ENCODE measurements at places on chromosomes 12 and 14. TPM values are rescaled to one million over a fixed set of nuclear protein-coding genes. Genes with fewer than 3 reads are reported as not detected.

DNA sequence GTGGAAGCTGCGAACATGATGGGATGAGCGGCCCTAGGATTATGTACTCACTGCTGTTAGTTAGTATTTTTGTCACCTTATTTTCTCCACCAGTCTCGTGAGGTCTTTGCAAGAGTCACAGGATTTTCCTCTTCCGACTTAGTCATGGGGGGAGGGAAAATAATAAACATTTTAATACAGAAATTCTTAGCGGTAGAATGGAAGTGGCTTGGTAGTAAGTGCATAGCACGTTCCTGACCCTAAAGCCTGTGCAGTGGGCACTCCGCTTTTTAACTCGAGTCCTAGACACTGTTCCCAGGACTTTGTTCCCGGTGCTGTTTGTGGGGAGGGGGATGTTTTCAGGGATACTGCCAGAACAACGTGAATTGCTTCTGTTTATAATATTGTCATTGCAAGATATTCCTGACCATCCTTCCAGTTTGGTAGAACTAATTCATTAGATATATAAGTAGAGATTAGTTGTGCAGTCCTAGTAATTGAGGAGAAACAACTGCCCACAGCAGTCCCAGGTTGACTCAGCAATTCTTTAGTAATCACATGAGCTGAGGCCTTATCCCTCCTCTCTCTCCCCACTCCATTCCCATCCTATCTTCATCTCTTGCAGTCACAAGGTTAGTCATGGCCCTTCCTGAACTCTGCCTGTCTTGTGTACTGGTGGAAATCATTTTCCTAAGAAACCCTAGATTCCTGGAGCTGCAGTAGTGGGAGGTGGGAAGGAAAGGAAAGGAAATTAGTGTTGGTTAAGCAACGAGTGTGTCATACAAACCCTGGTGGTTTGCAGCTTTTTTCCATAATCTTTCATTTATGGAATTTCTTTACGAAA is 799 bp downstream of the SLC38A6 start:
- no peaks in the 10 kb centered on the region for H3K36me3 ChIP-seq
- peak overlapping the region; percentile 71 for H3K27ac ChIP-seq
- peak; percentile 16 for DNase-seq
- H3K4me3 ChIP-seq = peak overlapping the region; percentile 76

SLC6A13 gene
- 12.5 TPM for total RNA-seq

- peaks cover 5% of the 10 kb centered on the region for H3K4me1 ChIP-seq
- H3K4me3 ChIP-seq = peak overlapping the region; percentile 50
- H3K27ac ChIP-seq = no peak overlapping the region
- no peaks in the 10 kb centered on the region for H3K27me3 ChIP-seq
- H3K36me3 ChIP-seq = no peaks in the 10 kb centered on the region
- DNase-seq = no peak
Observed at GRCh38 chr12:102956738-102957327, 641 bp upstream of the ASCL1 start.

ABCC9 gene
- total RNA-seq = 2.3 TPM

EP400 gene
- 83.0 TPM for total RNA-seq

DNA sequence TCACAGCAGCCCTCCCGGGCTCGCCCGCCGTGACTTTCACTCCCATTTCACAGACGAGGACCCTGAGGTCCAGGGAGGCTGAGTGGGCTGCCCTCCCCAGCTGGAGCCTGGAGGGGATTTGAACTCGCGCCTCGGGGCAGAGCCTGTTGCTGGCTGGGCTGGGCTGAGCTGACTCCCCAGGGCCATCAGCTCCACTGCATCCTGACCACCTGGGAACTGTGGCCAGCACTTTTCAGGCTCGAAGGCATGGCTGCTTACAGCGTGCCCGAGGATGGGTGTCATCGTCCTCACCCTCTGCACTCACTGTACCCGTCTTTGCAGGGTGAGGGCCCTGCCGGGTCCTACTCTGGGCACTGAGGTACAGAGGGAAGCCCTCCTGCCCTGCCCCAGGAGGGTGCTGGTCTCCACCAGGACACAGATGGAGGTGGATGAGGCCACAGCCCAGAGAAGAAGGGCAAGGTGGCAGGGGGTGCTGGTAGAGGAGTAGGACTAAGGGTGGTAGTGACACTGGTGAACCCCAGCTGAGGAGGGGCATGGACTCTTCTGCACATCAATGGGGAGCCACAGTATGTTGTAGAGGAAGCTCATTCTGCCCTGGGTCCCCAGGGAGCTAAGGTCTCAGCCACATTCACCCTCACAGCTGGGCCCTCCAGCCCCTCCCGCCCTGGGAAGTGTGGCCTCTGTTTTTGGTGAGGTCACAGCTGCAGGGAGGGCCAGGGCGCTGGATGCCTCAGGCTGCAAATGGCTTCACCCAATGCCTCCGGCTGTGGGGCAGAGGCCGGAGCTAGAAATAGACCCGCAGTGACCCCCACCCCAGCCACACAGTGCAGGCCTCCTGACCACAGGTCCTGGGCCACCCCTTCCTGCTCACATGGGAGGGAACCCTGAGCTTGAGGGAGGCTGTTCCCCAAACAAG is 365.1 kb upstream of the SFSWAP start:
- DNase-seq = no peak
- no peaks in the 10 kb centered on the region for H3K36me3 ChIP-seq
- H3K4me3 ChIP-seq = no peak overlapping the region
- peaks cover 41% of the 10 kb centered on the region for H3K4me1 ChIP-seq
- H3K27me3 ChIP-seq = no peaks in the 10 kb centered on the region
- no peak overlapping the region for H3K27ac ChIP-seq

DNA sequence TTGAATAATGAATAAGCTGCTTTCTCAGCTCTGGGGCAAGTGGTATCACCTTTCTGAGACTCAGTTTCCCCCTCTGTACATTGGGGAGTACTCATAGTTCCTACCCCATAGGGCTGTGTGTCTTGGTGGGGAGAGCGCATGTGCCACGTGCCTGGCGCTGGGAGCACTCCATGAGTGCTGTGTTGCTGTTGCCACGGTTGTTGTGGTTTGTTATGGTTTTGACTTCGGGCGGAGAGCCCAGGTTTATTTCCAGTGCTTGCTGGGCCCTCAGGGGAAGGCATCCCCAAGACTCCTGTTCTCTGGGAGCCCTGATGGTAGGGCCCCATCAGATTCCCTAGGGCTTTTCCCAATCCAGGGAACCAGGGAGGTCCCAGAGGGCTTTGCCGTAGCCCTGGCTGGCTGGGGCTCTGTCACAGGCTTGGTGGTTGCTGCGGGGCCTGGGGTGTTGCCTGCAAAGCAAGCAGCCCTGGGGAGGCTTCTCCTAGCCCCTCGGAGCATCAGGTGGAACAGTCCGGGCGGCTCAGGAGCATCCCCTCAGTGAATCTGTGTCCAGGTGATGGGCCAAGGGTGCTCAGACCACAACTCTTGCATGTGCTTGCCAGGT is 18.6 kb downstream of the SH2B3 start:
- H3K27ac ChIP-seq = no peak overlapping the region
- peaks cover 9% of the 10 kb centered on the region for H3K4me1 ChIP-seq
- no peaks in the 10 kb centered on the region for H3K36me3 ChIP-seq
- no peak for DNase-seq
- H3K27me3 ChIP-seq = no peaks in the 10 kb centered on the region

DNA sequence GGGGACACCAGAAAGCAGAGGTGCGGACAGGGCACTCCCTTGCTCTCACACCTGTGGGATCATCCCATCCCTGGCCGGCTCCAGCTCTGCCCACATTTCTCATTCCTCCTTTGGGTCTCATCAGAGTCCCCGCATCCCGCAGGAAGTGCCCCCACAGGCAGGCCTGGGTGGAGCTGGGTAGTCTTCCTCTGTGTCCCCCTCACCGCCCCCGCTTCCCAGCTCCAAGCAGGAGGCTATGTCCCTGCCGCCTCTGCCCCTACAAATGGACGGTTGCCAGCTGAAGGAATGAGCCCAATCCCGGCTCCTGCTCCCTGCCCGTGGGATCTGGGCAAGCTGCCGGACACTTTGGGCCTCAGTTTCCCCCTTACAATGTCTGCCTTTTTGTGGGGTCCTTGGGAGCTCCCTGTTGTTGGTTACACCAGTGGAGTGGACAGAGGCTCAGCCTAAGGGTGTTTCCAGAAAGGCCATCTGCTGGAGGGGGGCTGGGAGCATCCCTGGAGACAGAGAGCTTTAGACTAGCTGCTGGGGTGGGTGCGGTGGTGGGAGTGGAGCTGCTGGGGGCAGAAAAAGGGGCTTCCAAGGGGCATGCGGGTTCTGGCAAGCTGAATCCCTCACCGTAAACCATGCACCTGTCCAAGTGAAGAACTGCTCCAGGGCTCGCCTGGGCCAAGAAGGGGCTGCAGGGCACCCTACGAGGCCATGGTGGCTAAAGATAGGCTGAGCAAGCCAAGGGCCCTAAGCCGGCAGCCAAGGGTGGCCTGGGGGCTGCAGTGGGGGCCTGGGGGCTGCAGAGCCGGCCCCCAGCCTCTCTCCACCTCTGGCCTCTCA is 7.9 kb upstream of the GPR132 start:
- no peak for DNase-seq
- no peak overlapping the region for H3K4me3 ChIP-seq
- H3K27ac ChIP-seq = no peak overlapping the region
- no peaks in the 10 kb centered on the region for H3K27me3 ChIP-seq
- H3K36me3 ChIP-seq = no peaks in the 10 kb centered on the region

- no peak overlapping the region for H3K4me3 ChIP-seq
- H3K27ac ChIP-seq = no peak overlapping the region
- H3K36me3 ChIP-seq = no peaks in the 10 kb centered on the region
Observed at GRCh38 chr14:89215531-89215930, 201.5 kb downstream of the FOXN3 start.

- H3K4me1 ChIP-seq = no peaks in the 10 kb centered on the region
- H3K36me3 ChIP-seq = no peaks in the 10 kb centered on the region
- DNase-seq = no peak
- H3K27me3 ChIP-seq = no peaks in the 10 kb centered on the region
- H3K4me3 ChIP-seq = no peak overlapping the region
- H3K27ac ChIP-seq = no peak overlapping the region
Observed at GRCh38 chr12:51686727-51687126, 95.7 kb downstream of the SCN8A start.

DNA sequence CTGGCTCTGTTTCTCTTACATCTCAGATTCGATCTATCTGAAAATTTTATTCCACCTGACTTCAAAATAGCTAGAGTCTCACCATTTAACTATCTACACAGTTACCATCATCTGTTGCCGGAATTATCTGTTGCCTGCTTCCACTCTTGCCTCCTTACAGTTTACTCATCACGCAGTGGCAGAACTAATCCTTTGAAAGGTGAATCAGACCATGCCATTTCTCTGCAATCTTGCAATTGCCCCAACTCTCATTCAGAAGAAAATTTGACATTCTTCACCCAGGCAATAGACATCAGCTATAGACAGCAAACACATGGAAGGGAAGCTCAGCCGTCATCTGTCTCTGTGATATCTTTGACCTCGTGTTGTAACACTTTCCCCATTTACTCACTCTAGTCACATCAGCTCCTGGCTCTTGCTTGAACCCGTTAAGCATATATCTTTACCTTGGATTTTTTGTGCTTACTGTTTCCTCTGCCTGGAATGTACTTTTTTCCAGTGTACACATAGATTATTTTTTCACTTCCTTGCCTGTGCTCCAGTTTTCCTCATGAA is 85.5 kb downstream of the PDE3A start:
- no peak for DNase-seq
- no peaks in the 10 kb centered on the region for H3K27me3 ChIP-seq
- H3K27ac ChIP-seq = no peak overlapping the region
- H3K4me1 ChIP-seq = no peaks in the 10 kb centered on the region

GRCh38 chr14:36192530-36192929 is 16.0 kb upstream of the PTCSC3 start:
- no peaks in the 10 kb centered on the region for H3K27me3 ChIP-seq
- no peak for DNase-seq
- H3K4me1 ChIP-seq = no peaks in the 10 kb centered on the region
- H3K27ac ChIP-seq = no peak overlapping the region
- H3K4me3 ChIP-seq = no peak overlapping the region

DNA sequence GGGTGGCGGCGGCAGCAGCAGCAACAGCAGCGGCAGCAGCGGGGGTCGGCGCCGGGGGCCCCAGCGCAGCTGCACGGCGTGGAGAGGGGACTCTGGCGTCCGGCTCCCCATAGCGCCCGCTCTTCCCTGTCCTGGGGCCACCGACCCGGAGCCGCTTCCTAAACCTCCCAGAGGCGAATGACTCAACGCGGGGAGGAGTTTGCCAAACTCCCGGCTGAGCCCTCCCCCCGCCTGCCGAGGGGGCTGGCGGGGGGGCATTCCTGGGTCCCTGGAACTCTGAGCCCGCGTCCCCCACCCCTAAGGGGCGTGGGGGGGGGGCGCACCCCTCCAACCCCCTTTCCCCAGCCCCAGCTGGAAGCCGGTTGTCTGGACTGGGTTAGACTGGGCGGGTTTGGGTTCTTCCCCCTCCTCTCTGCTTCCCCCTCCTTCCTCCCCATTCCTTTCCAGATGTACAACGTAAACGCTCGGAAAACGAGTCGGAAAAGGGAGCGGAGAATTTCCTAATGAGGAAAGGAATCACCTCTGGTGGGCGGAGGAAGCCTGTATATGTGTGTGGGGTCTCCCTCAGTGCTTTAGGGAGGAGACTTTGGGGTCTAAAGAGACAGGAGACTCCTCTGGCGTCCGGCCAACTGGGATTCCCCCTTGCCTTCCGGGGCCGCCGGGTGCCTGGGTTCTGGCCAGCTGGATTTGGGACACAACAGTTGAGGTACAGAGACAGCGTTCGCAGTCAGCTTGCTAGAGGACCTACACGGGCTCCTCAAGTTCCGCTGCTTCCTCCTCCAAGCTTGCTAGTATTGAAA is at the start of gene ITGA5:
Gene ITGA5, minus strand, starts transcription at position 179 of the 800 bp plus-strand sequence. Its CDS starts 68 bp downstream, at position 111.
- no peaks in the 10 kb centered on the region for H3K4me1 ChIP-seq
- DNase-seq = peak; percentile 64
- peak within 1 kb of the TSS; percentile 73 for H3K4me3 ChIP-seq

GRCh38 chr14:33432407-33433023 is 493.8 kb downstream of the NPAS3 start:
- peak; percentile 68 for DNase-seq
- no peak overlapping the region for H3K27ac ChIP-seq
- no peaks in the 10 kb centered on the region for H3K36me3 ChIP-seq
- H3K4me3 ChIP-seq = no peak overlapping the region

ZFP36L1 gene
- total RNA-seq = 301 TPM

DNA sequence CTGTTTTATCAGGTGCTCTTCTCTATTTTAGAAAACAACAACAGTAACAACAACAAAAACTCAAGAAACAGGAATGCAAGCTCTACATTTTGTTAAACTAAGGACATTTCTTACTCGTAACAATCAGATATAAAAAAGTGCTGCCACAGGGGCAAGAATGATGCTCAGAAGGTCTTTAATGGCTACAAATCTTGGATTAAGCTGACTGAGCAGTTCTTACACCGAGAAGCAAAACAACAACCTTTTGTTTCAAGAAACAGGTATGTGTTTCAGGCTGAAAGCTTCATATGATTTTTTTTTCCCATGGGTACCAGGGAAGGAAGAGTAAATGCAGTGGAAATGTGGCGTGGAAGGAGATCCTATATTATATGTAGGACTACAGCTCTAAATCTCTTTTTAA is 786.8 kb upstream of the FBXO33 start:
- no peaks in the 10 kb centered on the region for H3K4me1 ChIP-seq
- no peaks in the 10 kb centered on the region for H3K36me3 ChIP-seq

ANGEL1 gene
- total RNA-seq = 126 TPM

All from testis (tissue), 5 donors.